Spinal cord (tissue), 10 donors: ENCODE measurements at places on chromosomes 1 and 21. TPM values are rescaled to one million over a fixed set of nuclear protein-coding genes. Genes with fewer than 3 reads are reported as not detected.

GRCh38 chr1:213166852-213167251 is 115.8 kb downstream of the RPS6KC1 start:
- peak; percentile 49 for DNase-seq

GRCh38 chr1:77841574-77841973 is 46.9 kb upstream of the NEXN start:
- DNase-seq, result no peak

GRCh38 chr1:201279313-201279712 is 4.0 kb upstream of the PKP1 start:
- no peak for DNase-seq

Gene NLRP3
- 5.0 TPM for total RNA-seq

DNA sequence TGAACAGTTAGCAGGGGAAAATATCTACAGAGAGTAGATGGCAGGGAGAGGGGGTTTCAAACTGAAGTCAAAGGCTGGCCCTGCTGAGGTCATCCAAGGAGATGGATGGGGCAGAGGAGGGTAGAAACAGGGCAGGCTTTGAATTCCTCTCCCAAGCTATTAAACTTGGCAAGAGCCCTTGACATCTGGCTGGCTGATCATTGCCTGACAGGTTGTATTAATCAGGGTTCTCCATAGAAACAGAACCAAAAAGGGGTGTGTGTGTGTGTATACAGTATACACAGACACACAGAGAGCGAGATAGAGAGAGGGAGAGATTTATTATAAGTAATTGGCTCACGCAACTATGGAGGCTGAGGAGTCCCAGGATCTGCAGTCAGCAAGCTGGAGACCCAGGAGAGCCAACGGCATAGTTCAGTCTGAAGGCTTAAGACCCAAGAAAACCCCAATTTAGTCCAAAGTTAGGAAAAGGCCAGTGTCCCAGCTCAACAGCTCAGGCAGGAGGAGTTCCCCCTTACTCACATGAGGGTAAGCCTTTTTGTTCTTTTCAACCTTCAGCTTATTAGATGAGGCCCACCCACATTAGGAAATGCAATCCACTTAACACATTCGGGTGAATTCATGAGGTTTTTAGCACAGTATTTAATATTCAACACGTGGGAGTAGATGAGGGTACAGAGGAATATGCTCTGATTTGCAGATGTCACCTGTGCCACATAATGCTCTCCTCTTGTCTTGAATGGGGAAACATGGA is 46.7 kb upstream of the HAO2 start:
- no peak for DNase-seq

Gene CLSTN1
- total RNA-seq, result 195 TPM

Gene C1QA
- 48.2 TPM for total RNA-seq
